Fibroblast of skin of scalp (primary cell): ENCODE measurements at places on chromosomes 6 and 20.

GRCh38 chr20:32281711-32282110, 4.3 kb downstream of the KIF3B start:
- no peak for DNase-seq

GRCh38 chr6:81998432-81998831, 246.0 kb upstream of the TENT5A start:
- peak; percentile 87 for DNase-seq

GRCh38 chr6:30750379-30750668, 6.0 kb upstream of the IER3 start:
- no peak for DNase-seq

GRCh38 chr6:27866357-27867050, 45.7 kb downstream of the OR2B2 start:
- DNase-seq: peak; percentile 84

DNA sequence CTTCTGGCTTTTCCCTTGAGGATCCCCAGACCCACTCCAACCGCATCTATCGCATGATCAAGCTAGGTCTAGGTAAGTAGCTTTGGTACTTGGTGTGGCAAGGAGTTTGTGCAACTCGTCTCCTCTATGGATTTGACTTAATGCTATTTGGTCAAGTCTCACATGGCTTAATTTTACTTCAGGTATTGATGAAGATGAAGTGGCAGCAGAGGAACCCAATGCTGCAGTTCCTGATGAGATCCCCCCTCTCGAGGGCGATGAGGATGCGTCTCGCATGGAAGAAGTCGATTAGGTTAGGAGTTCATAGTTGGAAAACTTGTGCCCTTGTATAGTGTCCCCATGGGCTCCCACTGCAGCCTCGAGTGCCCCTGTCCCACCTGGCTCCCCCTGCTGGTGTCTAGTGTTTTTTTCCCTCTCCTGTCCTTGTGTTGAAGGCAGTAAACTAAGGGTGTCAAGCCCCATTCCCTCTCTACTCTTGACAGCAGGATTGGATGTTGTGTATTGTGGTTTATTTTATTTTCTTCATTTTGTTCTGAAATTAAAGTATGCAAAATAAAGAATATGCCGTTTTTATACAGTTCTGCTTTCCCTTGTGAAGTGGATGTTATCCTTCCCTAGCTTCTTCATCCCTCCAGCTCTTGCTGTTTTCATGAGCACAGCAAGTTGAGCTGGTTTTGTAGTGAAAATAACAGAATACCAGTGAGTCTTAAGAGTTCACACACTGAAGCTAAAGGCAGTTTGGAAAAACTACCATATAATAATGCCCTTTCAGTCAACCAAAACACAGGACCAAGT, 3.8 kb downstream of the SLC35B2 start:
- peak; percentile 43 for DNase-seq

GRCh38 chr6:139416146-139416545, 41.7 kb upstream of the CITED2 start:
- DNase-seq: no peak

DNA sequence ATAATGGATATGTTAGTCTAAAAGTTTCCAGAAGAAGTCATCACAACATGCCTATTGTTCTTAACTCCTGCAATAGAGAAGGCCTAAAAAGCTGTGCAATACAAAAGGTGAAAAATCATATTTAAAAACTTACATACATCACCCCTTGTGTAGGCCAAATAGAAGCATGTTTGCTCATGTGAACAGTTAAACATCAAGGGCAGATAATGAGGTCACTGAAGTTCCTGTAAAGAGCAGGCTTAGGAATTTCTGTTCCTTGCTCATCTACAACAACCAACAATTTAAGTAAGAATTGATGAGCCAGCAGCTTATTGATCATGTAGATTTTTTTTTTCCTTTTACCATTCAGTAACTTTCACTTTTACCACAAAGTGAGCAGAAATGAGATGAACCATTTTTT, 7.5 kb upstream of the NUP153 start:
- DNase-seq: no peak

DNA sequence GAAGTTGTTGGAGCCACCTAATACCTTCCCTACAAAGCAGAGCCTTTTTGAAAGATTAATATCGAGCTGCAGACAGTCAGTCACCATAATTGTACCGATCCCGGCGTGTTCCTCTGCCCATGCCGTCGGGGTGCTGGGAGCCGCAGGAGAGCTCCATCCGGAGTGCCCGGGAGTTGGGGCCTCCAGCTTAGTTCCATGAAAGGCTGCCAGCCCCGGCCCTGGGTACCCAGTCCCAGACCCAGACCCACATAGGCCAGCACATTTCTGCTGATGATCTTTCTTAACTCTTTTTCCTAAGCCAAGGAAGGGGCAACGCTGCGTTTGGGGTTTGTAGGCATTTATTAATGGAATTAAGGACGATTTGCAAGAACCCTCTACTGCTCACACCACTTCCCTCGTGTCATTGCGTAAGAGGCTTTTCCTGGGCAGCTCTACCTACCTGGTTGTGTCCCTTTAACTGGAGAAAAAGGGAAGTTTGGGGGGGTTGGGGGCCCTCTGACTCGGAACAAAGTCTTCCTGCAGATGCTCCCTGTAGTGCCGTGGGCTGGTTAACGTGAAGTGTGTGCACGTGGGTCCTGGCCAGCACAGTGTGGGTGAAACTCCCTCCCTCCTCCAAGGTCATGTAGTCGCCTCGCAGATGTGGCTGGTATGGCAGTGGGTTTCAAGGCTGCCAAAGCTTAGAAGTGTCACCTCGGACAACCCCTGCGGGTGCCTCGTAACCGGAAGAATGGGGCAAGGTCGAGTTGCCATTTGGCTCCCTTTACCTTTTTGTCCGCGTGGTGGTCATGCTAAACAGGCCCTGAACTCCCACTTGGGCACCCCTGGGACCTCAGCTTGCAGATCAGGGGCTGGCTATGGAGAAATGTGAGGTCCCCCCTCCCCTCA, 54.3 kb upstream of the APCDD1L start:
- no peak for DNase-seq

DNA sequence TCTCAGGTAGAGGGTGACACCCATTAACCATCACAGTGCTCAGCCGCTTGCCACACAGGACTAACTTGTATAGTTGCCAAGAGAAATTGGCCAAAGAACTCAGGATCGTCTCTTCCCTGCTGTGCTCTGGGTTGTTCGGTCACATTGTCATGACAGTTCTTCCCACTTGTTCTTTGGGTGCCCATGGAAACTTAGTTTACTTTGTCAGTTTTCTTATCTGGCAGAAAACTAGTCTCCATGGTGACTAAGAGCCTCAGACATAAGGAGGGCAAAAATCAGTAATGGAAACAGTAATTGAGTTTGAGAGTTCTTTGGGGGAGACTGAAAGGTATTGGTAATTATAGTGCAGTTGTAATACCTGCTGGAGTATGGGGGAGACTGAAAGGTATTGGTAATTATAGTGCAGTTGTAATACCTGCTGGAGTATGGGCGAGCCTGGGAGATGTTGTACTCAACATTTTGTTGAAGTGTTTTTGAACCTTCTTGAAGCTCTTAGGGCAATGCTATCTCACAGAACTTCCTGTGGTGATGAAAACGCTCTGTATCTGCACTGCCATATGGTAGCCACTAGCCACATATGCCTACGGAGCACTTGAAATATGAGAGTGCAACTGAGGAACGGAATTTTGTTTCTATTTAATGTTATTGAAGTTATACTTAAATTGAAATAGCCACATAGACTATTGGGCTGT, 95.2 kb upstream of the HDGFL1 start:
- no peak for DNase-seq

DNA sequence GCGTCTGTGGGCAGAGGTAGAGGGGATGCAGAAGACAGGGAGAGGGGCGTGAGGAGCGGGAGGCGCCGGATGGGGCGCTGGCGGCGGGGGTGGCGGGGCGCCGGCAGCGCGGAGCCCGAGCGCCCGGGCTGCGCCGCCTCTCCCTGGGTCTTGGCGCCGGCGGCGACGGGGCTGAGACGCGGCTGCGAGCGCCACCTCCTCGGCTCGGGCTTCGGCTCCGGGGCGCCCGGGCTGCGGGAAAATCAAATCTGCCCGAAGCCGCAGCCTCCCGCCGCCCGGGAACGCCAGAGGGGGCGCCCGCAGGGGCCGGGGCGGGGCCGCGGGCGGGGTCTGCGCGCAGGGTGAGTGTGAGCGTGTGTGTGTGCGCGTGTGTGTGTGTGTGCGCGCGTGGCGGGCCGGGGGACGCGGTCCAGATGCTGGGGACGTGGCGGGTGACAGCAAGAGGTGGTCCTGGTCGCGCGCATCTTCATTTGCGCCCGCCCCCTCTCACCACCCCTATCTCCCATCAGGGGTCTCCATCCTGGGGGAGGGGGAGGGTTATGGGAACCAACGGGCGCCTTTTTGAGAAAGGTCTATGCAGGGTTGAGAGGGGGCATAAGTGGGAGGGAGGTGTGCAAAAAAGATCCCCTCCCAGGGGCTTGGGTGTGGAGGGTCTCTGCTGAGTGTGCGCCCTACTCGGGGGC, 646 bp upstream of the CPNE5 start:
- peak; percentile 42 for DNase-seq

DNA sequence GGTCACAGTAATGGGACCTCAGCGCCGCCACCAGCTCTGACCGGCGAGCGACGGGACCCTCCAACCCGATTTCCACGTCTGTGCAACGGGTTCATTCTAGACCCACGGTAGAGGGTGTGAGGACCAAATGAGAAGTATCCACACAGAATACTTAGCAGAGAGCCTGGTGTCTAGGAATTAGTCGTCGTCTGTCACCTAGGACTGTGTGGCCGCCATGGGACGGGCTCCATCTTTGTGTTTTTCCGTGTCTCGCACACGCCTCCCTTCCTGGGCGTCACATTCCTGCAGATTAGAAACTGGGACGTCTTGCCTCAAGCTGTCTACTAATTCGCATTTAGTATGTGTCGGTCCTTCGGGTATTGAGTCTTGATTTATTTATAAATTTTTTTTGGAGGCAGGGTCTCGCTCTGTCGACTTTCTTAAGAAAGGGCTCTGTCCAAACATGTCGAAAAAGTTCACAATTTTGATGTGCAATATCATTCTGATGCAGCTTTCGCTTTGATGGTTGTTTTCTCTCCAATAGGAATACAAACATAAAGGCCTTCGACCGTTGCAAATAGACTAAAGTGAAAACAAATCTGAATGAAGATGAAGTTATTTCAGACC, 563 bp downstream of the MGME1 start:
- peak; percentile 50 for DNase-seq

DNA sequence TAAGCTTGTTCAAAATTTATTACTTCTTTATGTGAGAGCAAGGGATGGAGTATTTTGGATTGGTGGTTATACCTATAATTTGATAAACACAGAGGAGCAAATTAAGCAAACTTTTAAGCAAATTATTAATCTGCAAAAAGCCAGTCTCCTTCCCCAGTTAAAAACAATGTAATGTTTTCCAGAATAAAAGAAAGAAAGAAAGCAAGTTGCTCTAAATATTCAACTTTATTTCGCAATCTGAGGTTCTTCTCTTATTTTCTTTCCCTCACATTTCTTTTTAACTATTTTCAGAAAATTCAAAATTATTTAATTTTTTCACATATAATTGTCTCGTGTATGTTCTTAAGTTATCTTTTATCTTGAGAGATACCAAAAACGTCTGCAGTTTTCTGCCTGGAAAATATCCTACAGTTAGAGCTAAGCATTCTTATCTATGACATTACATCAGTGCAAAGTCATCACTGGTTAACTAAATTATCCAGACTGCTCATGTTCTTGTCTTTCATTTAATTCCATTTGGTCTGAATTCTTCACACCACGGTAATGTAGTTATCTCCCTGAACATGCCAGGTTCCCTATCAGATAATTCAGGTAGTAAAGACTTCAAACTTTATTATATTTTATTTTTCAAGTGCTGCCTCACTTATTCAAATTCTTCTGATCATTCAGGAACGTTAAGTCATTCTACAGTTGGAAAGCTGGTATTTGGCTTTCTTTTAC, 3.3 kb upstream of the CNKSR3 start:
- DNase-seq: no peak

DNA sequence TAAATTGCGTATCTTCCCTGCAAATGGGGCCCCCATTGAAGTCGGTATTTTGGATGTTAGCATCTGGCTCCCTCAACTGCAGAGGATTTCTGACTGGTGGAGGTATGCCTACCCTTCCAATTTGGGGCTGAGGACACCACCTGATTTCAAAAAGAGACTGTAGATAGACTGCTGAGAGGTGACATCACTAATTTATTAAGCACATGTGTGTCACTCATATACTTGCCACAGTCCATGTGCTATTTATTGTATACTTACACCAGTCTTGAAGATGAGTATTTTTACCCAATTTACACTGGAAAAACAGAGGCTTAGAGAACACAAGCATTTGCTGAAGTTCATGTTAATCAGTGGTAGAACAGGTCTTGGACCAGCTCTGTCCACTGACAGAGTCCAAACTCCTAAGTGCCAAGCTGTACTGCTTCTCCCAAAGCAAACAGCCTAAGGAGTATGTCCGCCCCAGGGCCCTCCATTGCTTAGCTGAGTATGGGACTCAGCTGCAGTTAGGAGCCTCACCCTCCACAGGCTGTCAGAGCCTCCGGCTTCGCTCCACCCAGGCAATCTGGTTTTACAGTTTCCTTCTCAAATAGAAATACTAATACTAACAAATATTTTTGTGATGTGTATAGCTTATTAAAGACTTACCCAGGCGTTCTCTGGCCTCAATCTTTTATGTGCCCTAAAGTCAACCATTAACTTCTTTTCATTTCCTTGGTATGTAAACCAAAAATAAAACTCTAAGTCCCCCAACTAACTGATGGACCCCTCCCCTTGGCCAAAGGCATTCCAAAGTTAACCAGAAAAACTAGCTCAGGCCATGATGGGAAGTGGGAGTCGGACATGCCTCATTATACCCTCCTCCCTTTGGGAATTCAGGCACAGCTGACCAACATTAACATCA, 17.5 kb downstream of the RIN2 start:
- DNase-seq: peak; percentile 73

DNA sequence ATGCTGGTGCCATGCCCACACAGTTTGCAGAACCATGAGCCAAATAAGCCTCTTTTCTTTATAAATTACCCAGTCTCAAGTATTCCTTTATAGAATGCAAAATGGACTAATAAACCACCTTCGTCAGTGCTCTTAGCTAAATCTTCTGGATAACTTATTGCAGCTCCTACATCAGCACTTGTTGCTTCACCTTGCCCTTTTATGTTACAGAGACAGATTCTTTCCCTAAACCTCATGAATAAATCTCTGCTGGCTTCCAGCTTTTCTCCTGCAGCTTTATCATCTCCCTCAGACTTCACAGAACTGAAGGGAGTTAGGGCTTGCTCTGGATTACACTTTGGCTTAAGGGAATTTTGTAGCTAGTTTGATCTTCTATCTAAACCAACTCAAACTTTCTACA, 22.6 kb downstream of the NUP153 start:
- DNase-seq: no peak

GRCh38 chr6:33620856-33621710, at the start of gene ITPR3:
TSS of gene ITPR3 (plus strand) at chr6:33621322. CDS start at chr6:33621603, 281 bp downstream.
- no peak for DNase-seq
